Common myeloid progenitor, CD34-positive (primary cell): ENCODE measurements at places on chromosomes 5 and 9.

DNA sequence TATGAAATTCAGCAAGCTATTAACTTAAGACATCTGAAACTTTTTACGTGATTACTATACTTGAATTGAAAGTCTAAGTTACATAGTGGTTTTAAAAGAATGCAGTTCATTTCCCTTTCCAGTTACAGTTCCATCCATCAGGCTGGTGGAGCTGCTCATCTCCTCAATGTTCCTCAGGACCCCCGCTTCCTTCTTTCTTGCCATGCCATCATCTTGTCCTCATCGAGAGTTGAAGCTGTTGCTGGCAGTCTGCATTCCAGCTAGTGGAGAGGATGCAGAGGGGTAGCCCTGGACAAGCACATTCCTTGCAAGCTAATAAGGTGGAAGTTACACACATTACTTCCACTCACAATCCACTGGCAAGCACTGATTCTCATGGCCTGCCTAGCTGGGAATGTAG, 8.8 kb upstream of the RNF183 start:
- no peak for DNase-seq

DNA sequence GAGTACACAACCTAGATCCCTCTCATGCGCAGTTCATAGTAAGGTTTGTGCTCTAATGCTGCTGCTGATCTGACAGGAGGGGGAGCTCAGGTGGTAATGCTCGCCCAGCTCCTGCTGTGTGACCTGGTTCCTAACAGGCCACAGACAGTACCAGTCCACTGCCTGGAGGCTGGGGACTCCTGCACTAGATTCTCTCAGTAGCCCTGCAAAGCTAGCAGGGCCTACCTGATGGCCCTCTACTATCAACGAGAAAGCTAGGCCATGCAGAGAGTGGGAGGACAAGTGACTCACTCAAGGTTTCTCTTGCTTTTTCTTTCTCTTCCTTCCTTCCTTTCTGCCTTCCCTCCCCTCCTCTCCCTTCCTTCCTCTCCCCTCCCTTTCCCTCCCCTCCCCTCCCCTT, 55.1 kb upstream of the TEX48 start:
- no peak for DNase-seq

DNA sequence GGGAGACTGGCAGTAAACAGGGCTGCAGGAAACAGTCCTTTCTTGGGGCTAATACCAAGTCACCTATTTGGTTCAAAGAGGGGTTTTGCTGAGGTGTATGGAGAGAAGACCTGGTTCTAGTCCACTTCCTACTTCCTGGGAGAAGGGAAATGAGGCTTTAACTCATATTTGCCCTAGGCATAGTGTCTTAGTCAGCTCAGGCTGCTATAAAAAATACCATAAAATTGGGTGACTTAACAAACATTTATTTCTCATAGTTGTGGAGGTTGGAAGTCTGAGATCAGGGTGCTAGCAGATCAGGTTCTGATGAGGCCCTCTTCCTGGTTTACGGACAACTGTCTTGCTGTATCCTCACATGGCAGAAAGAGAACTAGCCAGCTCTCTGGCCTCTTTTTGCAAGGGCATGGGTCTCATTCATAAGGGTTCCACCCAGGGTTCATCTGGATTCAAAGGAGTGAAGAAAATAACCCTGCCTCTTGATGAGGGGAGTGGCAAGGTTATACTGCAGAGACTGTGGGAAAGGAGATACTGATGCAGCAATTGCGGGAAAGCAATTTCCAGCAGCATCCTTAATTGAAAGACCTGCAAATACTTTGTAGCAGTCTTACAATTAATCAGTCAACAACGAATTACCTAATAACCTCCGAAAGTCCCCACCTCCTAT, 40.5 kb downstream of the ANKDD1B start:
- DNase-seq = no peak

DNA sequence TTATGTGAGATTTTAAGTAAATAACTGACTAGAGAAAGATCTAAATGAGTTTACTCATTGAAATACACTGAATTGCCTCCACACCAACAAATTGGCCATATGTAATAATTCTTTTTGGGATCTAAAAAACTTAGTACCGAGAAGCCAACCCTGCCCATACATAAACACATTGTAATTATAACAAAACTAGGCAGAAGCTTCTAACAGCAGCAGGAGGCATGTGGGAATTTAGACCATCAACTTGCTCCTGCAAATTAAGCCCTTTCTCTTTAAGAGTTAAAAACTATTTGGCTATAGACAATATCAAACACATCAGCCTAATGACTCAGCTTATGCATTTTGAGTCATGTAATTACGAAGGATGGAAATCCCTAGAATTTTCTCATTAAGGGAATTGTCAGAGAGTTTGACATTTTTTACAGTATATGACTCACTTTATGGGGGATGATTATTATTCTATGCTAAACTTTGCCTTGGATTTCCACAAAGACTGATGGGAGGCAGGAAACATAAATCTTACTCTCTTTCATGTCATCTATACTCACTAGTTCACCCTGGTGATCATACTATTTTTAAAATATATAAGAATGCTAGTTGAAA, 1.0 kb downstream of the IL7R start:
- no peak for DNase-seq

DNA sequence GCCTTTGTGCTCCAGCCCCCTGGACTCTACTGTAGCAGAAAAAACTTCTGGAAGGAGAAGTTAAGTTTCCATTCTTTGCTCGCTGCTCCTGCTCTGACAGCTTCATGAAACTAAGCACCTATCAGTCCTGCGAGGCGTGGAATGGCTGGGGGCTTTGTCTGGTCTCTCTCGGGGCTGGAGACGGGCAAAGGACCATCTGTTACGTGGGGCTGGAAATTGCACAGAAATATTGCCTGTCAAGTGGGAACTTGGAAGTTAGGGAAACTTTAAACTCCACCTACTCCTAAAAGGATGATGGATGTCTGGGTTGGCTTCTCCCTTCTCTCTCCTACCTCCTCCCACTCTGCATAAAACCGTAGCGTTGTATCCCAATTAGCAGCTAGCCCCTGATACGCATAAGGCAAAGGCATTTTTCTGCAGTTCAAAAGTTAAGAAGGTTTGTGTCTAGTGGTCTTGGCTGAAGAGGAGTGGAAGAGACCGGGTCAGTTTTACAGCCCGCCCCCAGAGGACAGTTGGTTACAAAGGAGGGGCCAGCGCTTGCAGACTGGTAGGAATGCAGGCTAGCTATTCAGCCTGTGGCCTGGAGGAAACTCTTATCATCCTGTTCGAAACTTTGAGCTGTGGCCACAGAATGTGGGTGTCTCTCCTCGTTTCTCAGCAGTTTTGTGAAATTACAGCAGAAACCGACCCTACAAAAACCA, 1.3 kb downstream of the FBXL7 start:
- DNase-seq = no peak

DNA sequence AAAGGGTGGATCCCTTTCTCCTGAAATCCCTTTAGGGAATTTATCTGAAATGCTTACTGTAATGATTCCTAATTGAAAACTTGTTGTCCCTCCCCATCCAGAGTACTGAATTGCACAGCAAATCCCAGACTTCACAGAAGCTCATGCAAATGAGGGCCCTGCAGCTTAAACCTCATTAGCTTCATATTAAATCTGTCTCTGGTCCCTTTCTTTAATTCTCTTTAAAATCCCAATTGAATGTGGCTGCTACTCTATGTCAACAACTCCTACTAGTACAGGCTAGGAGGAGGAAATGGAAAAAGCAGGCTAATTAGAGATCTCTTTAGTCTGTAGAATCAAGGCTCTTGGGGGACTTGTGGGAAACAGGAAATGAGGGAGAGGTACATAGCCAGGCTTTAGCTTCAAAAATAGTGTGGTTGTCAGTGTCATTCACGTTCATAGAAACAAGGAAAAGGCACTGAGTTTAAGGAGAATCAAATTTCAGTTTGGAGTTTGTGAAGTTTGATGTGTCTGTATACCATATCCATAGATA, 191.3 kb upstream of the PRDM9 start:
- DNase-seq = no peak
